ENCODE measurements at places on chromosomes 6 and 20.

DNA sequence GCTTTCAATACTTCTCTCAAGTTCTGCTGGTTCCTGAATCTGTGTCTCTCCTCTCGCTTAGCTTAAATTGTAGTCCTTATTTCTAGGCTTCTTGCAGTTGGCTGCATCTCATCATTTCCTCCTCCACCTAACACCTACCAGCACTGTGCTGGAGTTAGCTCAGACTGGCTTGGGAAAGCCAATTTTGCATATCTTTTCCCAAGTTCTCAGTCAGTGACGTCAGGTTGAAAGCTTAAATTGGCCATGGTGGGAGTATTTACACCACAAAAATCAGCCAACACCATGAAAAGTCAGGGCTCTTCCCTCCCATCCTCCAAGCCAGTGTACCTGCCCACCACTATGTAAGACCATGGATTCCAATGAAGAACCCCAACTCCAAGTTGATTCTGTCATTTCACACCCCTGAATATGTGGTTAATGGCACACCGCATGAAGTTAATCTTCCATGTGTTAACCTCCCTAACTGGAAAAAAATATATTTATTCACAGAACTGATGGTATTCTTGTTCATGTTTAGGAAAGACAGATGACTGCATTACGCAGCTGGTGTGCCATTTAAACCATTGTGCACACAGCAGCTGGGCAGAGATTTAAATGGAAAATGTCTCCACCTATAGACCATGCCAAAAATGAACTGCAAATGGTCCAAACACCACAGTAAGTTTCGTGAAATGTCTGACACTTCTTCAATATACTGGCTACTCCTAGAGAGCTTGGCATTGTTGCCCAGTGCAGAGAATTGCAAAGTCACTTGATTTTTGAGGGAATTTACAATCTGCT lies 274.1 kb upstream of the MAP3K7 start:
- DNase-seq, result no peak

DNA sequence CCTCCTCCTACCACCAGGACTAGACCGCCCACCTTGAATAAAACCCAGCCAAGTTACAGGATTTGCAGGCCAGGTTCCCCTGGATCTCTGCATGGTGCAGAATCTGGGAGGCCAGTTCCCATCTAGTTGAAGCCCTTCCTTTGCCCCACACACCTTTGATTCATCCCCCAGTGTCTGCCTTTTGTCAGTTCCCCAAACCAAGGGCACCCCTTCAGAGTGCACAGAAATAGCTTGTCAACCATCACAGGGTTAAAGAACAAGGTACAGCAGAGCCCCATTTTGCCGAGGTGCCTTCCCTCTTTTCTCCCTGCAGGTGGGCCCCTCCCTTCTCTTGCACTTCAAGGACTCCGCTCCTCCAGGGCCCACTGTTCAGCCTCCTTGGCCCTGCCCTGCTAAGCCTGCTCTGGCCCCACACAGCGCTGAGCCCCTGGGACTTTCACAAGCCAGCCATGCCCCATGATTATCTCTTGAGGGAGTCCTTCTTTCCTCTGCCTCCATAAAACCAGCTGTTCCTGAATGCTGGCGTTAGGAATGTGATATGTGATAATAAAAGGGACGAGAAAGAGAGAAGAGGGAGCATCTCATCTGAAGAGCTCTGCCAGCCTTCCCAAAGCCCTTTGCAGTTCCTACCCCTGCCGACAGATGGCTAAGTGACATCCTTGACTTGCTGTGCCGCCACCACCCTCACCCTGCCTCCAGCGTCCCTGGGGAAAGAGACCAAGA lies 280.3 kb downstream of the CDC5L start:
- no peak for DNase-seq

DNA sequence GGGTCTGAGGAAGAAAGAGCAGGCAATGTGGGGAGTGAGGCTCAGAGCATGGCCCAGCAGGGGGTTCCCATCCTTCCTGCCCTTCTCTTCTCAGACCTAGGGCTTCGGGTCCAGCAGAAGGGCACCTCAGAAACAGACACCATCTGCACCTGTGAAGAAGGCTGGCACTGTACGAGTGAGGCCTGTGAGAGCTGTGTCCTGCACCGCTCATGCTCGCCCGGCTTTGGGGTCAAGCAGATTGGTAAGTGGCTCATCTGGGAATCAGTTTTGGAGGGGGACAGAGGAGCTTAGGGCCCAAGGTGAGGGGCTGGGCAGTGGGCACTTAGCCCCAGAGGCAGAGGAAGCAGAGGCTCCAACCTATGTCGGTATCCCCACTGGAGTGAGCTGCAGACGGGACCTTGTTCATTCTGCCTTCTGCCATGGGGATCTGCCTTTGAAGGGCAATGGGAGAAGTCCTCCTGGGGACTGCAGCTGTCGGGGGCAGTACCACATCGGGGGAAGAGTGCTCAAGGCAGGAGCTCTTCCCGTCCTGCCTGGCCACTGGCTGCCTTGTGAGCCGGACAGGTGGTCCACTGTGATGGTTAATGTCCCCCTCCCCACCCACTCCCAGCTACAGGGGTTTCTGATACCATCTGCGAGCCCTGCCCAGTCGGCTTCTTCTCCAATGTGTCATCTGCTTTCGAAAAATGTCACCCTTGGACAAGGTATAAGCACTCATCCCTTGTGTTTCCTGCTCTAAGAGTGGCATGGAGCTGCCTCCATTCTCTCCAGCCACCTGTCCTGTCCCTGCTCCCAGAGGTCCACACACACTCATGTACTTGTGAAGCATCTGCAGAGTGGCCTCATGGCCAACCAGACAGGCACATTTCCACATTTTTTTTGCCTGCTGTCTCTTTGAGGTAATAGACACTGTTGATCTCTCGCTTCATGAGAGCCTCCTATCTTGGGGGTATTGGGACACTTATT lies 4.7 kb downstream of the CD40 start:
- no peak for DNase-seq

DNA sequence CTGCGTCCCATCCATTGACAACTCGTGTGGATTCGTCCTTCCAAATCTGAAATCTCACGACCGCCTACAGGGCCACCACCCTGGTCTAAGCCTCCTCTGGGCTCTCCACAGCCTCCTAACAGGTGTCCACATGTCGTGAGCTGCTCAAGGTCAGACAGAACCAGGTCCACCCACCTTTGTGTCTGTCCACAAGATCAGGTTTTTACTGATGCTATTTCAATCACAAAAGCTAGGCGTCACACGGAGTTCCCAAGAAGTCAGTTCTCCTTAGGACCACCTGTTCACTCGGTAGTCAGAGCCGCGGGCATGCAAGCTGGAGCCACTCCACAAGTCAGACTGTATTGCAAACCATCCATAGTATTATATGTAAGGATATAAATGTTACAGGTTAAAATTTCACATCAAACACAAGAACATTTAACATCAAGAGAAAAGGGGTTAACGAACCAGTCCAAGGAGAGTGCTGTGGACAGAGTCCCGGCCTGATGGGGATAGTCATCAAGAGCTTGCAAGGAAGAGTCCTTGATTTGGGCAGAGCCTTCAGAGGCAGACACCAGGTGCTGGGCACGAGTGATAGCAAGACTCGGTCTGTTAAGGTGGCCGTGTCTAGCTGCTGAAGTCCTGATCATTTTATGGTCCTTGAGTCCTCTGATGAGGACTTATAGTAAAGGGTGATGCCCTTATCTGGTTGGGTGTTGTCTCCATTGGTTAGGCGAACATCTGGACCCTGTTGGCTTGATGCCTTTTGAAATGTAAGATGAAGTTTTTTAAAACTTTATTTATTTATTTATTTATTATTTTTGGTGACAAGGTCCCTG lies 731 bp upstream of the DNPH1 start:
- no peak for DNase-seq

GRCh38 chr6:149925974-149926777 lies 3.3 kb upstream of the RAET1G start:
- peak; percentile 57 for DNase-seq

DNA sequence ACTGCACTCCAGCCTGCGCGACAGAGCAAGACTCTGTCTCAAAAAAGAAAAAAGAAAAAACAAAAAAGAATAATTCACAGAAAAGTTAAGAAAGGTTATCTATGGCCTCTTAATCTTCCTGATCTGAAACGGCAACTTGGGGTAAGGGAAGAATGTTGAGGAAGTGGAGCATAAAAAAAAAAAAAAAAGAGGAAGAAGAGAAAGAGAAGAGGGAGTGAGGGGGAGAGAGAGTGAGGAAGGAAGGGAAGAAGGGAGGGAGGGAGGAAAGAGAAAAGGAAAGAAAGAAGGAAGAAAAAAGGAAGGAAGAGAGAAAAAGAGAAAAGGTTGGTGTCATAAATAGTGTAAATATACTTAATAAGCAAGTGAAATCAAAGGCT lies 68.9 kb upstream of the NCOA3 start:
- no peak for DNase-seq

DNA sequence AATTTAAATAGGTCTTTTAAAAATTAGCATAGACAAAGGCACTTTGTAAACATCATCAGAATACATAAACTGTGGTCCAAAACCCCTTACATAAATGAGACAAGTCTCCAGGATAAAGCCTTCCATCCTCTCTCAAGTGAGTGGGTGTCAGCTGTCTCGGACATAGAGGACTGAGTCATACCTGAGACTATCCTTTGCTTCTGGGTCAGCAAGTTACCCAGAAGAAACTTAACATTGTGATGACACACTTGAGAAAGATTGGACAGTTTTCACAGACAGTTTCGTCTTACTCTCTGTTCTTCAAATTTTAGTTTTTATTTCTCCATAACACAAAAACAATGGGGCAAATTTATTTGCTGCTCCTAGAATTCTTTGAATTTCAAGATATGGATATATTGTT lies 838.0 kb downstream of the DHX35 start:
- no peak for DNase-seq

GRCh38 chr20:48471759-48472408 lies 355.9 kb downstream of the PREX1 start:
- no peak for DNase-seq

- DNase-seq, result no peak
These were observed 125.0 kb upstream of the MLIP start for GRCh38 chr6:53986165-53986720.

GRCh38 chr20:53409447-53409717 lies 184.3 kb downstream of the ZNF217 start:
- no peak for DNase-seq

DNA sequence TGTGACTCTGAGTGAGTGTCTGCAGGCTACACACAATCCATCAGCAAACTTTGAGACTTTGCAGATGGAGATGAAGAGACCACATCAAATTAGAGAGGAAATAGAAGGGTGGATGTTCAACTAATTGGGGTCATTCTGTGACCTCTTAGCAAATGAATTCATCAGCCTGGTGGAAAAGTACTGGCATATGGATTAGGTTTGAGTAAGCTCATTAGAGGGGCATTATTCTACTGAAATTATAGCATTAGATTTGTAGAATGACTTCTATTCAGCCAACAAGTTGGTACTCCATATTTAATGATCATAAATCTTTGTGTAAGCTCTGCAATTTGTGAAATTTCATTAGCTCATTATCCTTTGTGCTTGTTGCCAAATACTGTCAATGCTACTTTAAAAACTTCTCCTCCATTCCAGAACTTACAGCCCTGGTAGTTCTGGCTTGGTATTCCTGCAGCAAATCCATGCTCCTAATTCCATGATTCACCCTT lies 63.8 kb downstream of the ADTRP start:
- DNase-seq, result no peak

DNA sequence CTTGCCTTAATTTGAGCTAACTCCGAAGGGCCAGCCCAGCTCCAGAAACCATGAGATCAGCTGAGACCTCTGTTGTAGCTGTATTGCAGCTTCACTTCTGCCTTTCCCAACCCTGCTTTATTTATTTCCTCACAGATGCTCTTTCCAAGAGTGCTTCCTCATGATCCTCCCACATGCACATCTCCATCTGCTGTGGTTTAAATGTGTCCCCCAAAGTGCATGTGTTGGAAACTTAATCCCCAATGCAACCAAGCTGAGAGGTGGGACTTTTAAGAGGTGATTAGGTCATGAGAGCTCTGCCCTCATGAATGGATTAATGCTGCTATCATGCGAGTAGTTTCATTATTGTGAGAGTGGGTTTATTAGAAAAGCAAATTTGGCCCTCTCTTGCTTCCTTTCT lies 164.4 kb upstream of the TAB2 start:
- no peak for DNase-seq

- no peak for DNase-seq
These were observed 24.8 kb downstream of the RNF146 start for GRCh38 chr6:127291495-127291894.

GRCh38 chr6:157438611-157439111 lies 57.7 kb downstream of the ZDHHC14 start:
- no peak for DNase-seq

- DNase-seq, result peak; percentile 61
These were observed 657 bp downstream of the ZHX3 start for GRCh38 chr20:41316602-41317545.

GRCh38 chr6:1915226-1915625 lies 305.5 kb downstream of the FOXC1 start:
- no peak for DNase-seq

DNA sequence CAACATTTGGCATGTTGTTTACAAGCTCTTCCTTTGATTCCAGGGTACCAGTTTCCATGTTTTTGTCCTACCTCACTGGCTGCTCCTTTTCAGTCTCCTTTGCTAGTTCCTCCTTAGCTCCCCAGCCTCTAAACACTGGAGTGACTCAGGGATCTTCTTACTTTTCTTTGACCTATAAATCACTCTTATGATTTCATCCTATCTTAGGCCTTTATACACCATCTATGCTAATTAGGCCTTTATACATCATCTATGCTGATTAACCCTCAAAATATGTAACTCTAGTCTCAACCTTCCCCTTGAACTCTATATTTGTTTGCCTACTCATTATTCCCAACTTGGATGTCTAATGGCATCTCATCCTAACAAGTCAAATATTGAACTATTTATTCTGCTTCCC lies 9.5 kb downstream of the TMEM30A start:
- no peak for DNase-seq

DNA sequence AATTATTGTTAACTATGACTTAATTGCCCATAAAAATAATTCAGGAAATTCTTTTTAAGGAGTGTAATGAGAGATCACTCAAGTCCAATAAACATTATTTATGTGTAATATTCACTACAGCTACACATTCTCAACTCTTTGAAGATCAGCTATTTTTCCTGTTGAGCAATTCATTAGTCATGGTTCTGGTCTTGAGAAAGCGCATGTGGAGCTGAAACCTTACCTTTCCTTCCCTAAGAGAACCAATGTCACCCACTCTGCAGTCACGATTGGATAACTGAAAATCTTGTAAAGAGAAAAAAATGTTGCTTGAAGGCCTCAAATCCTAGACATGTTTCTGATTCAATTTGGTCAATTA lies 736.9 kb upstream of the MARCKS start:
- no peak for DNase-seq

GRCh38 chr6:37170273-37171200 lies 585 bp downstream of the PIM1 start:
- no peak for DNase-seq
